ENCODE measurements at places on chromosomes 5 and 9.

DNA sequence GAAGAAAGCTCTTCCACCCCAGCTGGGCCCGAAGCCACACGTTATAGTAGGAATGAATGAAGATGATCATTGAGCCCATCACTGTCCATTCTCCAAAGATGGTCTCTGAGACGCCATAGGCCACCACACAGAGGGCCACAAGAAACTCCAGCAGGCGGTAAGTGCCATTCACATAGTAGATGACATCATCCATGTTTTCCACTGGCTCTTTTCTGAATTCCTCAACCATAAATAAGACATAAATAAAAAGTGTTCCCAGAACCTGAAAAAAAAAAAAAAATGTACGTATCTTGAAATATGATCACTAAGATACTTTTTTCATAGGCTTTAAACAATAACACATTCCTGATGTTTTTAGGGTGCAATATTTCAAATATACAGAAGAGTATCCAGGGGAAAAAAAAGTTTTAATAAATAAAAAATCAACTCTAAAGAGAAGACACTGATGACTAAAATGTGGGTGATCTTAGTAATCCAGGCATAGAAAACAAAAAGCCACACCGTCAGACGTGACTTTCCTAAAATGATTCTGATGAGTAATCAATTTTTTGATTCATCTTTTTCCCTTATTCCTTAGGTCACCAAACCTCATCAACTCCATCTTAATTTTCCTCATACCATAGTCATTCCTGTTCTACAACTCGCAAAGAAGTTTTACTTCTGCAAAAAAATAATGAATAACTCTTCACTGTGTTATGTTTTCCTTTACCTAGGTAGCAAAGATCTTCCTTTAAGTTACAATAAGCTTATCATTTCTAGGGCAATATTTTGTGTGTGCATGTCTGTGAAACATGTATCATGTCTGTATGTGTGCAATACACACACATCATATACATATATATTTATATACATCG is 47.8 kb downstream of the RNF145 start:
- DNase-seq, result no peak

DNA sequence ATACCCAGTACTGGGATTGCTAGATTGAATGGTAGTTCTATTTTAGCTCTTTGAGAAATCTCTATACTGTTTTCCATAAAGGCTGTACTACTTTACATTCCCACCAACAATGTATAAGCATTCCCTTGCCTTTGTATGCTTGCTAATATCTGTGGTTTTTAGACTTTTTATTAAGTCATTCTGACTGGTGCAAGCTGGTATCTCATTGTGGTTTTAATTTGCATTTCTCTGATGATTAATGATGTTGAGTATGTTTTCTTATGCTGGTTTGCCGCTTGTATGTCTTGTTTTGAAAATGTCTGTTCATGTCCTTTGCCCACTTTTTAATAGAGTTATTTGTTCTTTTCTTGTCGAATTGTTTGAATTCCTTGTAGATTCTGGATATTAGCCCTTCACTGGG is 512.7 kb upstream of the PAPPA start:
- DNase-seq, result no peak

GRCh38 chr5:114477816-114478334 is 116.0 kb downstream of the KCNN2 start:
- no peak for DNase-seq

- no peak for DNase-seq
These were observed 4.3 kb downstream of the HAND1 start for GRCh38 chr5:154473581-154474283.

DNA sequence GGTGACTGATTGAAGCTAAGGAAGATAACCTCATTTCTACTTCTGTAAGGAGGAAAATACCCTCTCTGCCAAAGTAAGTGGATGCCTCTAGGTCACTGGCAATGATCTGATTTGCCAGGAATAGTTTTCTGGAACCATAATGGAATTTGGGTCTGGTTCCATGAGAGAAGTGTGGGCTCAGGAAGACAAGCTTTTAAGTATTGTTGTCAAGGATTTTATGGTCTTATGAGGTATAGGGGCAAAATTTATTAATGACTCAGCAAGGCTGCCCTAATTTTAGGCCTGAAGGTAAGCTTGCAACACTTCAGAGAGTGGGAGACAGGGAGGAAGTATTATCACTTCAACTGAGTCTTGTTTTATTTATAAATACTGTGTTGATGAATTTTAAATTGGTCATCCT is 322.6 kb upstream of the ACTBL2 start:
- DNase-seq, result no peak

DNA sequence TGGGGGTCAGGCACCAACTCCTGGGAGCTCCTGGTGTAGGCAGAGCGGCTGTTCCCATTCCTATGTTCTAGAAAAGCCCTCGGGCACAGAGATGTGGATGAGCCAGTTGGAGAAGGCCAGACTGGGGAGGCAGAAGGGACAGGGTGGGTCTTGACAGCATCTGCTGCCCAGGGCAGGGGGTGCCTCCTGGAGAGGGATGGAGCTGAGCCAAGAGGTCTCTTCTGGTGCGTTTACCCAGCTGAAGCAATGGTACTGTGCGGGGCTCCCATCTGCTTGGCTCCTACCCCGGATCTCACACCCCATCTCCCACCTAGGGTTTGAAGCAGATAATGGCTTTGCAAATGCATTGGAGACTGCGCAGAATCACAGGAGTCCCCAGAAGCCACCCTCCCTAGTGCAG is 41.3 kb downstream of the SHB start:
- peak; percentile 82 for DNase-seq

DNA sequence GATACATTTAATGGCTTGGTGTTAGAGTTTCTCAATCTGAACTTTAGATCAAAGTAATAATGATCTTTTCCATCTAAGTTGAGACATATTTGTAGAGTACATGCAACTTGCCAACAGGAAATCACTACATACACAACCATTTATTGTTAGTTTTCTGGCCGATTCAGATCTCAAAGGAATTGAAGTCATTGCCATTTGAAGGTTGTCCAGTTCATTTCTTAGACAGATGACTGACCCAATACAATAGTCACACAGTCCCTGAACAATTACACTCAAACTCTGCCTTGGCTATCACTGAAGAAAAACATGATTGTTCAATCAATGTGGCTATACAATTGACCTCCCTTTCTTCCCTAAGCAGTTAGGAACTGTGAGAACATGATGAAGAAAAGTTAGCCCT is 753.2 kb upstream of the RIOK2 start:
- DNase-seq, result no peak

DNA sequence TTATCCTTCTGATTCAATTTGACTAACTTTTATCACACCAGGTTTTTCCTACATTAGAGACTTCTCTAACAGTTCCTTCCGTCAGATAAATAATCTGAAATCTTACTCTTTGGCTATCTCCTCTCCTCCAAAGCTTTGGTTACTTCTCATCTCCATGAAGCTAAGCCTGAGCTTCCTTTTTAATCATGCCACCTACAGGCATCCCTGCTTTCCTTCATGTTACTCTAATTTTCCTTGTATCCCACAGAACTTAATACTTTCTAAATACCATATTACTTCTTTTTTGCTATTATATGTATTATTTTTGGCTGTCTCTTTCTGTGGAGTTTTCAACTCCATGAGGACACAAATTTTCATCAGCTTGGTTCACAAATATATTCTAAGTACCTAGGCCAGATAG is 49.7 kb downstream of the C9 start:
- DNase-seq, result no peak

- DNase-seq, result no peak
These were observed 185.0 kb upstream of the PRLR start for GRCh38 chr5:35415309-35415708.

- no peak for DNase-seq
These were observed 37.4 kb downstream of the KIF2A start for GRCh38 chr5:62343428-62343827.

DNA sequence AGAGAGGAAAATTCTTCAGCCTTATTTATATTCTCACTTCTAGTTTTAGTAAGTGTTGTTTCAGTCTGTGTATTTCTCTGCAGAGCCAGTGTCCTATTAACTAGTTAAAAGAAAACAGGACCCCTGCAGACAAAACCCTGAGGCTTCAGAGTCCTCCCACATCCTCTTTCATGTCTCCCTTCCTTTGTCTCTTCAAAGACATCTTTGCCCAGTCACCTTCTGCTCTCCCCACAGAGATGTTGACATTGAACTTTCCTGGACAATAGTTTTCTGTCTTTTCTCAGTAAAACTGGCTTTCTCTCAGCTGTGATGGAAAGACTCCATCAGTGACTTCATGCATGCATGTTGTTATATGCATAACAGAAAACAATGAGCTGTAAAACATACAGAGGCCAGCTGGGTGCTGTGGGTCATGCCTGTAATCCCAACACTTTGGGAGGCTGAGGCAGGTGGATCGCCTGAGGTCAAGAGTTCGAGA is 20.2 kb downstream of the GRAMD2B start:
- no peak for DNase-seq

- no peak for DNase-seq
These were observed 14.2 kb downstream of the RABL6 start for GRCh38 chr9:136821826-136822544.

Measured in NCI-H2081 (cell line).